ENCODE measurements at places on chromosomes 2 and 18. TPM values are rescaled to one million over a fixed set of nuclear protein-coding genes. Genes with fewer than 3 reads are reported as not detected.

DNA sequence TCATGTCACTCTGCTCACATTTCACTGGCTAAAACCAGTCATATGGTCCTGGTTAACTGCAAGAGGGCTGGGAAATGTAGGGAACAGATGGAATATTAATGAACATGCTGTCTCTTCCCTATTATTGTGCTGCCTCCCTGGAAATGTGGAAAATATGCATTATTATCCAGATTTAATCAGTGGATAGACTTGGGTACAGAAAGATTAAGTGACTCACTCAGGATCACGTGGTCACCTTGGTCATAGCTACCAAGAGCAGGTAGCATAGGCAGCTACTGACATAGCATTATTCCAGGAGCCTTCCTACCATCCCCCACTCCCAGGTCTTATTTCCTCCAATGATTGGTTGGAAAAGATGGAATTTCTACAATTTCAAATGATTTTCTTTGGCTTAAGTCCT, 141.1 kb downstream of the HRH4 start:
- DNase-seq: no peak

The RFTN2 gene
- 1.1 TPM for total RNA-seq

The MERTK gene
- total RNA-seq: 34.1 TPM

- no peak for DNase-seq
Observed at GRCh38 chr2:48941908-48942307, 186.4 kb upstream of the LHCGR start.

The FRZB gene
- 0.17 TPM for total RNA-seq

GRCh38 chr2:188294352-188294926, 2.8 kb downstream of the GULP1 start:
- no peak for DNase-seq

- DNase-seq: no peak
Observed at GRCh38 chr2:188645986-188646385, 328.2 kb upstream of the COL3A1 start.

The RASGRP3 gene
- total RNA-seq: 8.7 TPM

- DNase-seq: no peak
Observed at GRCh38 chr2:21821672-21822227, 698.0 kb downstream of the TDRD15 start.

The LOXL3 gene
- total RNA-seq: 1.6 TPM

DNA sequence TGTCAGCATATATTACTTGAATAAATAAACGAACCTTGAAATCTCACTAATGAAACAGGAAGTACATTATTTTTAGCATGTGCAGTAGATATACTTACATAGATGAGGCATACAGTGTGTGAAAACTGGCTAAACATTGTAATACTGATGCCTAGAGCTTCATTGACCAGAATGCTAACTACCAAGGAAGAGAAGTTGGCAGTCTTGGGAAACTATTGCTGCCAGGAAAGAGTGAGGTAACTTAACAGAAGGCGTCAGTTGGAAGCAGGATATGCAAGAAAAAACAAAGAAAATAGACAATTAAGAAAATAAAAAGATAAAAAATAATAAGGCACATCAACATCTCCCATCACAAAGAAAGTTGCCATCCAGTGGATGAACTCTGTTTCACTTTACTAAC, 963.0 kb downstream of the TDRD15 start:
- no peak for DNase-seq

DNA sequence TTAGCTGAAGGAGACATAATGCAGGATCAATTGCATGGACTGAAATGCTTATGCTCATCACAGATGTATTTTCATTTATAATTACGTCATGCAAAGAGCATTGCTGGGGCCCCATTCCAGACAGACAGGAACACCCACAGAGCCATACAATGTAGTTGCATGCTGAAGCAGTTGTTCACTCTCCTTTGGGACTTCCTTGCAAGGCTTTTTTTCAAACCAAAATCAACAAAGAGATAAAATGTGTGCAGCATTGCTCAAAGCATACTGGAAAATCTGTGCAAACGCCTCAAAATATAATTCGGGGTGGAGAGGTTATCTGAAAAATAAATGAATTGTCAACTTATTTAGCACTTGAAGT, 463.2 kb downstream of the CDH2 start:
- DNase-seq: no peak

The SLC8A1 gene
- 18.5 TPM for total RNA-seq

The IKZF2 gene
- 3.9 TPM for total RNA-seq

GRCh38 chr2:101534149-101534611, 59.3 kb upstream of the RFX8 start:
- no peak for DNase-seq

The IL36A gene
- not detected for total RNA-seq

The KRTCAP3 gene
- 1.8 TPM for total RNA-seq

GRCh38 chr2:105610576-105611332, 134.0 kb upstream of the NCK2 start:
- no peak for DNase-seq

The FN1 gene
- total RNA-seq: 859 TPM

DNA sequence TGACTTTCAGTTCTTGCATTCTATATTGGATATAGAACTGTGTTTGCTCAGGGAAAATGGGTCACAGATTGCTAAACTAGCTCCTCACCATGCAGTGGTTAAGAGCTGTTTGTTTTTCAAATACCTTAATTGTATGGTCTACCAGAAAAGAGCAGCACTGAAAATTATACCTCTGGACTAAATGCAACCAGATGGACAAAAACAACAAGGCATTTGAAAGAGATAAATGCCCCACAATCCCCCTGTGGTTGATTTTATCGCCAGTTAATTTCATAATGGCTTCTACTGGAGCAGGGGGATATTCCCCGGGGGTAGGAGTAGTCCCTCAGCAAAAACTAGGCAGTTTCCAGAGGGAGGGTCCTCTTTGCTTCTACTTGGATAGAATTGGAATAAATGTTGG, 267.9 kb upstream of the TNP1 start:
- no peak for DNase-seq

DNA sequence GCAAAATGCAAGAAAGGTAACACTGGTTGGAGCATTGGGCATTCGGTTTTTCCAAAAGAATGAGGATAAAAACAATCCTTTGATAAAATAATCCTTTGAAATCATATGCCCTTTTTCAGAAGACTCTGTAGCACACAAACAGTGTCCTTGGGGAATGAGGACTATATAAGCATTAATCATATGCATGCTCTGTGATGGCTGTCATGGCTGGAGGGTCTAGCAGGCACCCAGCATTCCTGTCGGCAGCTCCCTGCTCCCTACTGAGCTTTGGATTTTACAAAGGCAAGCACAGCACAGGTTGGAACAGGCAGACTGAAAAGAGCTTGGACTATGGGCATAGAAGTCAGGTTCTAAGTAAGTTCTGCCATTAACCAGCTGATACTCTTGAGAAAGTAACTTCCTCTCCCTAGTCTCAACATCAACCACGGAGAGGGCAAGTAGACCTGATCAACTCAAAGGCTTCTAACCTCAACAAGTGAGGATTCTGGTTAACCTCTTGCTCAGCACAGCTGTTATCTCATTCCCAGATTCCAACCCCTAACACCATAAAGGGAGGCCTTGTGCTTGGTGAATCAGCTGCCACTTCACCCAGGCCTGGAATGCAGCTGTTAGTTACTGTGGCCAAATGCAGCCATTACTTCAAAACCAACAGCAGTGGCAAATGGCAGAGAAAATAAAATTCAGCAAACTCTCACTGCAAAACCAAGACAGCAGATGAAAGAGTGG, 29.5 kb downstream of the GALNT14 start:
- no peak for DNase-seq

- DNase-seq: no peak
Observed at GRCh38 chr2:132557694-132558093, 112.3 kb downstream of the LYPD1 start.

The GRB14 gene
- total RNA-seq: 51.0 TPM

DNA sequence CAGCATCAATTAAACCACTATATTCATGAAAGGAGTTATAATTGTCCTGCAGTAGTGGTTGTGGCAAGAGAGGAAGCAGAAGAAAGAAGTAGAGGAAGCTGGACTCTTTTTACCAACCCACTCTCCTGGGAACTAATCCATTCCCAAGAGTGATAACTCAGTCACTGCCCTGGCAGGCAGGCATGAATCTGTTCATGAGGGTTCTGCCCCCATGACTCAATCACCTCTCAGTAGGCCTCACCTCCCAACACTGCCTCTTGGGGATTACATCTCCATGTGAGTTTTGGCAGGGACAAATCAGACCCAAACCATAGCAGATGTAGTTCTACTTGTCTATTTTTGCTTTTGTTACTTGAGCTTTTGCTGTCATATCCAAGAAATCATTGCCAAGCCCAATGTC, 232.7 kb upstream of the MAP2 start:
- no peak for DNase-seq

The CYP27C1 gene
- 0.05 TPM for total RNA-seq

DNA sequence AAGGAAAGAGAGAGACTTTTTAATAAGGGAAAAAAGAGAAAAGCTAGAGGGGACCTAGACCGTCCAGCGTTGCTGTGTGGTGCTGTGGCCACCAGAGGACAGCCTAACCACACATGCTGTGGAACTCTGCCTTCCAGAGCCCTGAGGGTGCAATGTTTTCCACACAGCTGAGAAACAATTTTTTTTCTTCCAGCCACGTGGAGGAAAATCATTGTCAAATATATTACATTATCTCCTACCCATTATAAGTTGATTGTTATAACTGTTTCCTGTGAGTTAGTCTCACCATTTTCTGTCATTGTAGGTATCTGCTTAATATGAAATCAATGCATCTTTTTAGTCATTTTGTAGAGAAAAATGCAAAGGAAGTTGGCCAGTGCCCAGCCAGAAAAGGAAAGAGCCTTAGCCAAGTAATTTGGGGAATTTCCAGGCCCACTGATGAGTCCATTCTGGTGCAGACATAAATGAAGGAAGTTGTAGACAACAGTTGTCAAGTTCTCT, 5.9 kb upstream of the MRPL19 start:
- peak; percentile 63 for DNase-seq

DNA sequence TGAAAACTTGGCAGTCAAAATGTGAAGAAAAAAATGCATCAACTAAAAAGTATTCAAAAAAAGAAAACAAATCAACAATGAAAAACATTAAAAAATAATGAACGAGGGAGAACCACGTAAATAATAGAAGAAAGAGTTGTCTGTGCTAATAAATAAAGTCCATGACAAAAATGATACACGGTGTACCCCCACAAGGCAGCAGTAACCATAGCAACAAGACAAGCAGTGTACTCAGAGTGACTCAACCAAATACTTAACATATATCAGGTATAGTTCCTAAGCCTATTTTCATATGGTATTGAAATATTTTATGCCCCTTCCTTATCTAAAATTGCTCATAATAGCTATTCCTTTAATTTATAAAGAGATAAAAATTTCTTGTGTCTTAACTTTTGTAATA, 162.3 kb upstream of the TMEM200C start:
- DNase-seq: no peak

GRCh38 chr2:160701822-160702221, 208.2 kb upstream of the RBMS1 start:
- no peak for DNase-seq

The PLGLB1 gene
- 90.0 TPM for total RNA-seq

GRCh38 chr2:217930761-217931563, 71.8 kb downstream of the TNS1 start:
- DNase-seq: no peak

DNA sequence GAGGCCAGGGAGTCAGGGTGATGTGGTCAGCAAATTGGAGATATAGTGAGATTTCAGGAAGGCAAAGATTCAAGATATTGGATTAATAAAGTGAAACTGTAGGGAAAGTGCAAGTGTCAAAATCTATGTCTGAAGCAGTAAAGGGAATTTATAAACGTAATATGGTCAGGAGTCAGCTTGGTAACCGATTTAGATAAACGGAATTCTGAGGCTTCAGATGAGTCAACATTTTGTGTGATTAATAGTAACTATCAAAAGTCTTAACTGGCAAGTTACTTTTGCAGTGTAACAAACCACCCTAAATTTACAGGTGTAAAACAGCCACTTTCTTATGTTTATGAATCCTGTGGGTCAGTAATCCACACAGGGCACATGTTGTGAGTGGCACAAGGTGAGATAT, 10.9 kb downstream of the MTX2 start:
- no peak for DNase-seq

DNA sequence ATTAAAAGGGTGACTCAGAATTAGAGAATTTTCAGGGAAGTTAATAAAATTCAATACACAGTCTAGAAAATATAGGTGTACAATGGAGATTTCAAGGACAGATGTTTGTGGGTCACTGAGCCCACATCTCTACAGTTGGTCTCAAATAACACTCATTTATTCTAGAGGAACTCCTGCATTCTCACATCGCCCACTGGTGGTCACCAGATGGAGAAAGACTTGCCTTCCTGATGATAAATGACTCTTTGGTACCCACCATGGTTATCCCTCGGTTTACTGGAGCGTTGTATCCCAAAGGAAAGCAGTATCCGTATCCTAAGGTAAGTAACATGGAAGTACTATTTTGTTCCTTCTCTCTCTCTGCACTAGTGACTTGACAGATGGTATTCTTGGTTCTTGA, 1297.1 kb downstream of the DPP10 start:
- no peak for DNase-seq

The LYG2 gene
- not detected for total RNA-seq

DNA sequence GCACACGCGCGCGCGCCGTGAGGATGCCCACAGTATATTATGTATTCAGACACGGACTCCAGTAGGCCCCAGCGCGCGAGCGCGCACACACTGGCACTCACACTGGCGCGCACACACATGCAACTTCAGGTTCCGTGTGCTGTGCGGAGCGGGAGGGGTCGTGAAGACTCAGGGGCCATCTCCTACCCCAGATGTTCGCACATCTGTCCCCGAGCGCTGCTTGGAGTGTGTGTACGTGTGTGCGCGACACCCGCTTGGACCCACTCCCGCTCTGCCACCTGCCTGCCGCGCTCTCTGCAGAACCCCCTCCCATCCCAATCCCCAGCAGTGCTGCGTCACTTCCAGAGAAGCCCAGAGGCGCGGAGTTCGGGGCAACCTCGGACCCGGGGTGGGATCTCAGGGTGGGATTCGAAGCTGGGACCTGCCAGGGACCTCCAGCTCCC, 2.6 kb downstream of the NRP2 start:
- DNase-seq: no peak

DNA sequence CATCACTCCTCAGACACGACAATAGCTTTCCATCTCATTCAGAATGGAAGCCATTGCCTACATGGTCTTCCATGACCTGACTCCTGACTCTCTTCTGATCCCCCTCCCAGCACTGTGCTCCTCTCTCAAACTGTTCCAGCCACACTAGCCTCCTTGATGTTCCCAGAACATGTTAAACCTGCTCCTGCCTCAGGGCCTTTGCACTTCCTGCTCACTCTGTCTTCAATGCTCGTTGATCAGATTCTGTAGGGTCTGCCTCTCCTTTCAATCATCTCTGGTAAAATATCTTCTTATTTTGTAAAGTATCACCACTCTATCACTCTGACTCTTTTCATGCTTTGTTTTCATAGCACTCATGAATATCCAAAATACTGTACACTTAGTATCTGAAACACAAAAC, 84.9 kb downstream of the SESTD1 start:
- no peak for DNase-seq

All from liver (tissue), 10 donors.